ENCODE measurements at places on chromosomes 1 and 21. TPM values are rescaled to one million over a fixed set of nuclear protein-coding genes. Genes with fewer than 3 reads are reported as not detected.
A peak's percentile ranks its signal among the peaks of the same experiment; 100 is the strongest.

TGFBR3 gene
- total RNA-seq: 44.4 TPM

DNA sequence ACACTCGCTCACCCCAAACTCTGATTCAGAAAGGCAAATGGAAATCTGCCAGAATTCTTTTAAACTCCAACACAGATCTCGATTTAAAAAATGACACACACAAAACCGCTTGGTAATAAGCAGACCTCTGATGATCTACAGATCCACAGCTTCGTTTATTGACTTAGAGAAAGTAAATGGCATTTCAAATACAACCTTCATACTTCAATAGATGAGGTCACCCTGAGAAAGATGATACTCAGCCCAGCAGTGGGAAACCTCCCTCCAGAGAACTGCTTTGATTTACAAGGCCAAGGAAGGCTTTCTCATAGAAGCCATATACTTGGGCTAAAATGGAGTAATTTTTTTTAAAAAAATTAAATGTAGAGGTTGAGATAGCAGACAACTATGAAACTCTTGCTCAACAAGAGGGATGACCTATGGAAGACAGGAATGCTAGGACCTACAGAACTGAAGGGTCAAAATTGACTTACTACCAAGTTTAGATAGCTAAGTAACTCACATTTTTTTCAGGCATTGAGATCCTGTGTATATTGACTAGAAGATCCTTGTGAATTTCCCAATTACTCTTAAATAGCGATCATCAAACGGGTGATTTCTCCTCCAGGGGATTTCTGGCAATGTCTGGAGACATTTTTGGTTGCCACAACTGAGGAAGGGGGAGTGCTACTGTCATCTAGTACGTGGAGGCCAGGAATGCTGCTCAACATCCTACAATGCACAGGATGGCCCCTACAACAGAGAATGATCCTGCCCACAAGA lies 143.9 kb downstream of the CLIC6 start:
- DNase-seq: no peak

GRCh38 chr1:59763418-59763817 lies 51.3 kb upstream of the HOOK1 start:
- DNase-seq: no peak

DNA sequence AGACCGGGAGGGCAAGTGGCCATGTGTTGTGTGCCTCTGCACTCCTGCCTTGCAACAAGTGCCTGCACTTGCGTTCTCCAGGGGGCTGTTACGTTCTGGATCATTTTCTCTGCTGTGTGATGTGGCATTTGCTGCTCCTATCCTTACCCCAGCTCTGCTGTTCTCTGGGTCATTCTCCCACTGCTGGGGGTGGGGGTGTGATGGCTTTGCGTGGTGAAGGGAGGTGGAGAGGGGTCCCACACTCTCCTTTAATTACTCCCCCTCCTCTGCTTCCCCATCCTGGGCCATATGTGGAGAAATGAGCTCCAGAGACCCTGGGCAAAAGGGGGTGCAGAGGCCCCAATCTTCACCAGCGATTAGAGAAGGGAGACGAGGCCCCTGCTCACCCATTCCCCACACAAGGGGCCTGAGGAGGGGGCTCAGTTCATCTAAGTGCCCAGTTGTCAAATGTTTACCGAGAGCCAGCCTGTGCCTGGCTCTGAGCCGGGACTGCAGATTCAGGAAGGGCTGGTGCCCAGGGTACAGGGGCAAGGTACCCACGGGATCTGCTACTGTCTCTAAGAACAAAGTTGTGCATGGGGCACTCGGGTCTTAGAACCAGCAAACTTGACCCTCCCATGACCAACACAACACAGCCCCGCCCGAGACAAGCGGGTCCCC lies 355.4 kb downstream of the PTPRU start:
- DNase-seq: no peak

DNA sequence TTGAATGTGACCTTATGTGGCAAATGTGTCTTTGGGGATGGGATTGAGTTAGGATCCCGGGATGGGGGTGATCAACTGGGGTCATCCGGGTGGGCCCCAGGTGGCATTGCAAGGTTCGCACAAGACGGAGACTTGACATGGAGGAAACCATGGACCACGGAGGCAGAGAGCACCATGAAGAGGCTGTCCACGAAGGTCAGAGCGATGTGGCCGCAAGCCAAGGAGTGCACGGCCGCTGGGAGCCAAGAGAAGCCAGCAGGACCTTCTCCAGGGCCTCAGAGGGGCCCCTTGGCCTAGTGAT lies 22.3 kb upstream of the COL18A1 start:
- no peak for DNase-seq

CYYR1 gene
- total RNA-seq: not detected

AVPR1B gene
- total RNA-seq: not detected

GRCh38 chr1:81420760-81421159 lies 380.0 kb upstream of the ADGRL2 start:
- DNase-seq: no peak

RNASEL gene
- 33.9 TPM for total RNA-seq

DNA sequence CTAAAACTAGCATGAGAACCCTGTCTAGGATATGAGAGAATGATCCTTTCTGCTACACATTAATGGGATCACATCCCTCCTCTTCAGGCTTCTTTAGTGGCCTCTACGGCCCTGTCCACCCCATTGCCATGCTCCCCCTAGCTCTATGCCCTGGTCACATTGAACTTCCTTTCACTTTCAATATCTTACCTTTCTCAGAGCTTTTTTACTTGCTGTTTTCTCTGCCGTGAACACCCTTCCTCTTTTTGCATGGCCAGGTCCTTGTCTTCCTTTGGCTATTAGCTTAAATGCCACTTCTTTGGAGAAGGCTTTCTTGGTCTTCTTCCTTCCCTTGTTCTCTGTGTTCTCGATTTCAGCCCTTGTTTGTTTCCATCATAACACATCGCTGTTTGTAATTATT lies 97.4 kb downstream of the GIPC2 start:
- no peak for DNase-seq

- no peak for DNase-seq
Observed at GRCh38 chr1:232684371-232685105, 54.6 kb upstream of the SIPA1L2 start.

- DNase-seq: no peak
Observed at GRCh38 chr1:10838541-10838940, 42.1 kb upstream of the CASZ1 start.

GRCh38 chr1:50378770-50379169 lies 44.5 kb downstream of the DMRTA2 start:
- no peak for DNase-seq

PRKCZ gene
- total RNA-seq: 40.7 TPM

- no peak for DNase-seq
Observed at GRCh38 chr1:13871413-13871812, 171.4 kb downstream of the PRDM2 start.

- DNase-seq: no peak
Observed at GRCh38 chr1:17287130-17287776, 20.7 kb upstream of the PADI4 start.

DNA sequence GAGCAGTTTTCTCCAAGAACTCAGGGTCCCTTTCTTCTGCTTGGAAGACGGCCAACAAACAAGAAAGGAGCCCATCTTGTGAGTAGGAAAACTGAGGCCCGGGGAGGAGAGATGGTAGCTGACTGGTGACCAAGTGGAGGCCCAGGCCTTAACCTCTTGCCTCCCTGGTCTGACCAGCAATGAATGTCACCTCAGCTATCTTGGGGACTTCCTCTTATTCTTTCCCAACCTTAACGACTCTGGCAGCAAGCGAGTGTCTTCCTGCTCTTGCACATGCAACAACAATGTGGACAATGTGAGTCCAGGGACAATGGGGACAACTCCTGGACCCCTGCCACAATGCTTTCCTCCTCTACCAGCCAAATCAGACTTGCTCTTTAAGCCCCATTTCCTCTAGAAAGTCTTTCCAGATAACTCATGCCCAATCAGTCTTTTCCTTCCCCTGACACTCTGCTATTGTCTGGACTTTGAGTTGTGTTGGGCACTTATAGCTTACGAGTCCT lies 12.6 kb downstream of the HSPG2 start:
- no peak for DNase-seq

DNA sequence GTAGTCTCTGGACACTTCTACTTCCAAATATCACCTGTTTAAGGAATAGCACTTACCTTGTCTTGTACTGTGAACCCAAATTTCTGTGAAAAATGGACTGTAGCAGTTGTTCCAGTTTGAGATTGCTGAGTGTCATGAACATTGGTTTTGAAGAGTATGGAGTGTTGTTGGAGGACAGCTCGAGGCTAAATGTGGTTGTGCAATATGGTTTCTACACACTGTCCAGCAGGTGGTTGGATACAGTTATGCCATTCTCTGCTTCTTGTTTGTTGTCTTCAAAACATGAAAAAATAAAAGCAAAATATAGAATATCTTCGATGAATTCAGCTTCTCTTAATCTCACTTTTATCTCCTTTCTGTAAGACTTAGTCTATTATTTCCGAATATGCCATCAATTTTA lies 67.1 kb downstream of the DDR2 start:
- no peak for DNase-seq

ACTL8 gene
- total RNA-seq: not detected

DNA sequence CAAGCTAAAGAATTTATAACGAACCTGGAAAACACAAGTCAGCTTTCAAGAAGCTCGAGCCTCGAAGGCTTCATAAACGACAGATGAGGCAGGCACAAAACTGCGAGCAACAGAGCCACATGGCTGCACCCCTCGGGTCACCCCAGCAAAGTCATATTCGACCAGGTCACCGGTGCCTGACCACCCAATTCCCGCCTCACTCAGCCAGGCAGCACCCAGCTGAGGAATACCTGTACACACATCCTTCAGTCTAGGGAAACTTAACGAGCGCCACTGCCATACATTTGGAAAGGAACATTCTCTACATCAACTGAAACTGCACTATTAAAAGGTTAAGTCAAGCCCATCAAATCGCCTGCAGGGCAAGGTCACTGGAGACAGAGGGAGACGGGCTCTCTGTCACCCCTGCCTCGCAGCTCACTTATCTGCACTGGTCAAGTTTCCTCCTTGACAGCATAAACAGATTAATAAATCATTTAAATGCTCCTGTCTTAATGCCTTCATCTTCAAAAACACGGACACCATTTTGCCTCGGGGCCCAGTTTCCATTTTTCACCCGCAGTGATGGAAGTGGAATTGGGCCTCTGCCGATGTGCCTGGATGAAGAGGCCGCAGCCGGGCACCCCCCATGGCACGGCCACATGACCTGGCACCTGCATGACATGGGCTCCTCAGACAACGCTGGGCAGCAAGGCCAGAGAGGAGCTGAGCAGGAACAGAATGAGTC lies 20.6 kb downstream of the NPHP4 start:
- no peak for DNase-seq

KRTAP10-5 gene
- total RNA-seq: not detected

S100A1 gene
- total RNA-seq: not detected

- DNase-seq: peak; percentile 47
Observed at GRCh38 chr1:61081686-61082310, 563 bp upstream of the NFIA start.

NBPF12 gene
- total RNA-seq: 26.9 TPM

GRCh38 chr1:208167261-208167869 lies 76.8 kb downstream of the PLXNA2 start:
- no peak for DNase-seq
